NCI-H187 treated with DMSO at 0.1 percent for 48 hours (cell line): ENCODE measurements at places on chromosomes 4 and X.

DNA sequence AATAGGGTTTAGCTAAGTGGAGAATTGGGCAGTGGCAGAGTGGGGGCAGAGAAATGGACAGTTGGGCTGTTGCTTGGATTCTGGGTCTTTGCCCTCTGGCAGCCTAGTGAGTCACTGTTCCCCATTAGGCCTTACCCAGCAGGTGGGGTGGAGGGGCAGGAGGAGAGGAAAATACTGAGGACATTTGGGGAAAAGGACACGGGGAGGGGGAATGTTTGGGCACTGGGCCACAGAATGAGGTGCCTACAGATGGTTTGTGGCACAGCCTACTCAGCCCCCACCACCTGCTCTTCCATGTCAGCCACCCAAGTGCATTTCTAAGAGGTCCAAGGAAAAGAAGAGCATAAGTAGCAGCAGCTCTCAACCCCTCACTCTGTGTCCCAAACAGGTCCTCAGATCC is 13.0 kb downstream of the SLC16A2 start:
- DNase-seq = no peak

DNA sequence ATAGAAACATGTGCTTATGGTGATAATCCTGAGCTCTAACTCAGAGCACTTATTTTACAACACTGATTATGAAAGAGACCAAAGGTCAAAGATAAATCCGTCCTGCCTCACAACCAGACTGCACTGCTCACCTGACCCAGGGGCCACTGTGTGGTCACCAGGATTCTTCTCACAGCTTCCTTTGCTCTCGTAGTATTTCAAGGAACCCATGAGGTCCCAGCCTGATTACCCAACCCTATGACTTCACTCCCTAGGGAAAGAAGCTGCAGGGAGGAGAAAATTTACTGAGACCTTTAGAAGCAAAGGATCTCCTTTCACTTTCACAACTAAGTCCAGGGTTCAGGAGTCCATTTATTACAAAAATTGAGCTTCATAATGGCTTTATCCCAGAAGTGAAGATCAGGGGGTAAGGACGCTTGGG is 9.6 kb downstream of the SLC25A5 start:
- no peak for DNase-seq

DNA sequence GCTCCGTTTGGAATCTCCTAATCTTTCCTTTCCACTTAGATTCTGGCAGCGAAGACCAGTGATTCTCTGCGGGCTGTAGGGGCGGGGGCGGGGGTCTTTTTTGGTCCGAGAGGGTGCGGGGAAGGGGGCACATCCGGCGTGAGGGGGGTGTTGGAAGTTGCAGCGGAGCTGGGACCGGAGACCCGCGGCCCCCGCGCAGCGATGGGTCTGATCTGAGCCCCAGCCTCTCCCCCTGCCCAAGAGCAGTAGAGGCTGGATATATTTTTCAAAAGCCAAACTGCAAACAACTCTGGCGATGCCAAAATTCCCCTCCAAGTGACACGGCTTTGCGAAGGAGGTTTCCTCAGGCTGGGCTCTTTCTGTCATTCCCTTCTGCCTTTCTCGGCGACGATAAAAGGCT is 355 bp downstream of the GRID2 start:
- no peak for DNase-seq

DNA sequence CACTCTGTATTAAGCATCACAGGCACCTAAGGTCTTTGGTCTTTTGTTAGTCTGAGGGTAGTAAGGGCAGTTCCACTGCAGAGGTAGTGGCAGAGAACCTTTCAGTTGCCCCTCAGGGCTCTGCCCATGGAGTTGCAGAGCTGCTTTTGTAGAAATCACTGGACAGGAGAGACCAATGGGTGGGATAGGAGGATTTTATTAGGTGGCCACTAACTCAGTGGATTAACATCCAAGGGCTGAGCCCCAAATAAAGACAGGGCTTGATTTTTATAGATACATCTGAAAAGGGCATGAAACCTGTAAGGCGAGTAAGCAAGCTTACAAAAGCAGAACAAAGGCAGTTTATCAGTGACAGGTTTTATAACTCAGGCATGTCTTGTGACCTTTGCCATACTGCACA is 1035.4 kb downstream of the SH3BGRL start:
- DNase-seq = no peak
